Left forelimb (tissue), 1 donor: ENCODE measurements at places on chromosomes 2 and 18.

- no peak for DNase-seq
Measured at GRCh38 chr2:44286119-44286883, 11.0 kb downstream of the SLC3A1 start.

GRCh38 chr18:21763846-21764646 is 23.5 kb downstream of the MIB1 start:
- DNase-seq = no peak

DNA sequence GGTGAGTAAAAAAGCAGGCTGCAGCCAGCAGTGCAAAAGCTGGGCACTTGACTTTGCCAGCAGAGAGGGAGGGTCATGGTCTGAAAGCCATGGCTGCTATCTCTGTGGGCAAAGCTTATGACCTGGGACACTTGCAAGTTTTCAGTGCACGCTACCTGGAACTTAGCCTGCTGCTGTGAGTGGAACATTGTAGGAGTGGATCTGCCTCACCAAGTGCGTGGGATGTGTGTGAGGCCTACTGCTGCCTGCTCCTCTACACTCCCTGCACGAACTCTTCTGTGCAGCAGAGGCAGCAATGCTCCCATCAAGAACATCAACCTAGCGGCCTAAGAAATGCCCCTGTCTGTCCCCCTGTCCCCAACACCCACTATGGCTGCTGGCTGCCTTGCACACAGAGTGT is 344.1 kb upstream of the REG3G start:
- no peak for DNase-seq

DNA sequence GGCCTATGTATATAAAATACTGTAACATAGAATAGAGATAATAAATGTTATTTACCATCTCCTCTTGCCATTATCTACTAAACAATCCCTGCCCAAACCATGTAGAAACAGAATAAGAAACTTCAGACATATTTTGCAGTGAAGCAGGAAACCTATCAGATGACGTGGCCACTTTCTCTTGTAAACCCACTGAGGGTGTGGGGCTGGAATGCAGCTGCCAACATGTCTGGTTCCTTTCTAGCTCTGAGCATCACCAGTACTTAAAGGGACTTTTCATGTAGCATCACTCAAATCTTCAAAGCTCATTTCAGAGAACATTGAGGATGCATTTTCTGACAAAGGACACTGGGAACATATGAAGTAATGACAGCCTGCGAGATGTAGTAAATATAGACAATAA is 251.8 kb downstream of the LPIN1 start:
- no peak for DNase-seq

GRCh38 chr18:30763902-30764350 is 278.6 kb downstream of the DSC3 start:
- no peak for DNase-seq

- DNase-seq = peak; percentile 84
Measured at GRCh38 chr2:101473911-101474701, 806 bp downstream of the RFX8 start.

GRCh38 chr18:44895176-44895798 is 214.6 kb downstream of the SETBP1 start:
- DNase-seq = no peak

DNA sequence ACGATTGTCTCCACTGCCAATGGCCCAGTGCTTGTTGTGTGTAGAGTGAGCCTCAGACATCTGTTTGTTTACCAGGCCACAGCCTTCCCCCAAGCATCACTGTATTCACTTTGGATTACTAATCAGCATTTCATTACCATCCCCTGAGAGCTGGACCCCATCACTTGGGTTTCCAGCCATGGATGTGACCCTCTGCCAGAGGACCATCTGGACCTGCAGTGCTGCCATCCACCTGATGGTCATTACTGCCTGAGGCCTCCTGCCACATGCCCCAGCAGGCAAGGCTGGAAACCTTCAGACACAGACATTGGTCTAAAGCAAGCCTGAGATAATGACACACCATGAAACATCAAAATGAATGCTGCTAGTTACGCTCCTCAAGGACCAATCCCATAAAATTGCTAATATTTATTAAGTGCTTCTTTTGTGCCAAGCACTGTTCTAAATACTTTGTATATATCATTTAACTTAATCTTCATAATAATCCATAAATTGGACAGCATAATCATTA is 2096.3 kb upstream of the CELF4 start:
- DNase-seq = no peak

DNA sequence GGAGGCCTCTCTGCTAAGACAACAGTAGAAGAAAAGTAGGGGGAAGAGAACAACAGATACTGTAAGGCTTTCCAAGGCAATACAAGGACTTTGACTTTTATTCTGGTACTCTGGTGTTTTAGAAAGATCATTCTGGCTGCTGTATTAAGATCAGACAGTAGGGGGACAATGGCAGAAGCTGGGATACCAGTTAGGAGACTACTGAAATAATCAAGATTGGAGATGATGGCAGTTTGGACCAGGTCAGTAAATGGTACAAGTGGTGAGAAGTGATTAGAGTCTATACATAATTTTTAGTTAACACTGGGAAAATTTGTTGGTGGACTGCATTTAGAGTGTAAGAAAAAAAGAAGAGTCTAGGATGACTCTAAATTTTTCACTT is 139.7 kb downstream of the ROCK1 start:
- no peak for DNase-seq

DNA sequence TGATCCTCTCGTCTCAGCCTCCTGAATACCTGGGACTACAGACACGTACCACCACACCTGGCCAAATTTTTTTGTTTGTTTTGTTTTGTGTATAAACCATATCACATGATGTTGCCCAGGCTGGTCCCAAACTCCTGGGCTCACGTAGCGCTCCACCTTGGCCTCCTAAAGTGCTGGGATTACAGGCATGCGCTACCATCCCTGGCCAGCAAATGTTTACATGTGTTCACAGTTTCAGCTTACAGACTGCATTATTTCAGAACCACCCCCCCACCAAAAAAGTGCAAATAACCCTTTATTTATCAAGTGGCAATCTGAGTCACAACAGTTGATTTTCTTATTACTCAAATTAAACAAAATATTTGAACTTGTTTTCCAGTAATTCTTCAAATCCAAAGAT is 54.3 kb downstream of the ABCA12 start:
- no peak for DNase-seq

DNA sequence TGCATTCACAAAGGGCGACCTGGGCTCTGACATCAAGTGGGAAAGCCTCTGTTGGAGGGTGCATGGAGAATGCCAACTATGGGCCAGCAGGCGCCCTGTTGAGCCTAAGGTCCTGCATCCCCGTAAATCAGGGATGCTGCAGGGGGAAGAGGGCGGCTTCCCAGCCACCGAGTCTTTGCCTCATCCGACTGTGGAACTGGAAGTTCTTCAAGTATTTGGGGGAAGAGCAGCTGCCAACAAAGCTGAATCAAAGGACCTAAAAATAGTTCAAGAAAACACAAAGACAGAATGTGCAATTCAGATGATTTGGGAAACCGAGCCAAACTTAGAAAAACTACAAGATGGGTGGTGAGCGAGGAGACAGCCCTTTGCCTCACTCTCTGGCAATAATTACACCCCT is 281.1 kb upstream of the MGAT5 start:
- DNase-seq = no peak

DNA sequence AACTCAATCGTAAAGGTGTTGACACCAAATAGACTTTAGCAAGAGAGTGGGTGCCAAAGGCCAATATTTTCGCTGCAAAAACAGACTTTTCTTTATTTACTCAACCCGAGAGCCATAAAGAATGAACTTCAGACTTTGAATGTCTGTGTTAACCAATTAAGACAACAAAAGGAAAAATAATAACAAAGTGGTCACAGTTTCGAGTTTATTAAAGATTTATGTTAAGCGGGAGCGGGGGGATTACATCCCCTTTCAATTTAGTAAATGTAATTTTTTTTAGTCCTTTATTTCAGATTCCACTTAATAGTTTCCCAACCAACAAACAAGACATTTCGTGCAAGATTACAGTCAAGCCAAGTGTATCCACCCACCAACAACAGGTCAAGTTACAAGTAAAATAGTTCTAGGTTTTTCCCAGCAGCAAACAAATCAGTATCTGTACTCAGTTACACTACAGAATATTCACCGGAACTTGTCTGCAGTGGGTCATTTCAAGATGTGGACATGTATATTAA is 9.0 kb downstream of the CDH2 start:
- DNase-seq = no peak

GRCh38 chr18:46040033-46040746 is 31.9 kb downstream of the PSTPIP2 start:
- no peak for DNase-seq

GRCh38 chr18:79299711-79300110 is 96.0 kb upstream of the NFATC1 start:
- no peak for DNase-seq

DNA sequence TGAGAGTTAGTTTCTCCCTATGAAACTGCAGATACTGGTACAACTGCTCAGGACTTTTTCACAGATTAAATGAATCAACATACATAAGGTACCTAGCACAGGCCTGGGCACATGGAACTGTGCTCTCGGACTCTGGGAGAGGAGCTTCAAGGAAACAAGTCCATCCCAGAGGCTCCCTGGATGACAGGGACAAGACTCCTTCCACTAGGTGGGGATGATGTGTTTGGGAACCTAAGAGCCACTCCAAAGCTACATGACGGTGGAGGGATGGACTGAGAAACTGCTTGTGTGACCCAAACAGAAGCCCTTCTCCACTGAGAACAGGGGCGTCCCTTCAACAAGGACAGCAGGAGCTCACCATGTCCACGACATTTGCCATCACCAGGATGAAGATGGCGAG is 37.1 kb downstream of the CENPO start:
- DNase-seq = peak; percentile 62

DNA sequence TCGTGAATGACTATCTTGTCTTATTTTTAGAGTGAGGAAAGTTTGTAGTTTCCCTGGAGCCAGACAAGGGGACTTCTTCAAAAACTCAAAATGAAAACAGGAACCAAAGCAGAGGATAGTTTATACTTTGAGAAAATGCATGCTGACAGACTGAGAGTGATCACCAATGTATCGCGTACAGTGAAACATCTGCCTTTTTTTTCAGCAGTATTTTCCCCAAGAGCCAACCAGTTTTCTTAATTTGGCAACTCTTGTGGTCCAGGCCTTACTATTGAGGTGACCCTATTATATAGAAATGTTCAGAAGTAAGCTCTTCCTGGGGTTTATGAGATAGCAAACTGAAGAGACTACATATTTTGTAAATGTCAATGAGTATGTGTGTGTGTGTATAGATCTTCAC is 153.7 kb upstream of the VRK2 start:
- no peak for DNase-seq

DNA sequence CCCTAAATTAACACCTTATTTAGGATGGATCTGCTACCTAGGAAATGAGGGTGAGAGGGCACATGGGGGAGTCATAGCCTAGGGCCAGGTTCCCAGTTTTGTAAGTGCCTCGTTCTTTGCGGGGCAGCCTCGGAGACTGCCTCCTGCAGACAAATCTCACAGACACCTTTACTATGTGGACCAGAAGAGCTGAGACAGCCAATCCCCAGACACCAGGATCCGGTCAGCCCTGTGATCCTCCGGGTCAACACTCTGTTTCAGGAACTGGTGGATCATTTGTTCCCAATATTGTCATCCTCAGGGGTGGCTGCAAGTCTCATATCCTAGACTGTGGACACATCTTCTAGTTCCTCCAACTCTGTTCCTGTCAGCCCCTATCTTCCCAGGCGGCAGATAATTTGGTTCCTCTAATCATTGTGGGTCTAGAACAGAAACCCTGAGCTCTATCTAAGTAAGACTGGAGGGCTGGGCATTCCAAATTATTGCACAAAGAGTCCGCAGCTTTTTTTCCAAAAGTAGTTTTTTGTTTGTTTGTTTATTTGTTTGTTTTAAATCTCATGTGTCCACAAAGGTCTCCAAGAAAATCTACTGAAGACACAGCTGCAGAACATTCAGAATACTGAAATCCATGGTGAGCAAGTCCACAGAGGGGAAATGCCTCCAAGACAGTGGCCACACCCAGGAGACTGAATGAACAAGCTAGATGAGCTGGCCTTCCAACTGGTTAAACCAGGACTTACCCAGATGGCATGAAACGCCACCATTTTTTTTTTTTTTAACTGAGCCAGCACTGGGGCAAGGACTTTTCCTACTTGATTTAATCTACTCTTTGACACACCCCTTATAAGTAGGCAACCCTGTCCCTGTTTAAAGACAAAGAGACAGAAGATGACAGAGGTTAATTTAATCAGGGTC is 6.2 kb upstream of the GDF7 start:
- no peak for DNase-seq

GRCh38 chr18:74796841-74797576 is 199.3 kb downstream of the ZNF407 start:
- DNase-seq = no peak

- no peak for DNase-seq
Measured at GRCh38 chr2:165203689-165204559, at the start of gene SCN3A. Gene SCN3A, minus strand, starts transcription at chr2:165204050. Its CDS starts 27,656 bp downstream, at chr2:165176394.

DNA sequence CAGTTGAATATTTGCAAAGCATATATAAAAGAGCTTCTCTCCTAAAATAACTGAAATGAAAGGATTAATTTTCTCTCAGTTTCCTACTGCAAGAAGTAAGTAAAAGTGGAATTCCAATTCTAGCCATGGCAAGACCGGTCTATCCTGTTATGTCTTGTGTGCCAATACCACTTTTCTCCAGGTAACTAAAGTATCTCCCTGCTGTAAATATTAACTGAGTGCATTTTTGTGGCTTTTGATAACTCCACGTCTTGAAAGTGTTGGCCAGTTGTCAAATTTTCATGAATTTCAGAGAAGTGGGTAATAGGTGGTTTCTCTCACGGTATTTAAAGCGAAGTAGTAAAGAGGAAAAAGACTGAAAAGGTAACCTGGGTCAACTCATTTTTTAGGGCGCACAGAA is 225.9 kb downstream of the NEDD4L start:
- no peak for DNase-seq

DNA sequence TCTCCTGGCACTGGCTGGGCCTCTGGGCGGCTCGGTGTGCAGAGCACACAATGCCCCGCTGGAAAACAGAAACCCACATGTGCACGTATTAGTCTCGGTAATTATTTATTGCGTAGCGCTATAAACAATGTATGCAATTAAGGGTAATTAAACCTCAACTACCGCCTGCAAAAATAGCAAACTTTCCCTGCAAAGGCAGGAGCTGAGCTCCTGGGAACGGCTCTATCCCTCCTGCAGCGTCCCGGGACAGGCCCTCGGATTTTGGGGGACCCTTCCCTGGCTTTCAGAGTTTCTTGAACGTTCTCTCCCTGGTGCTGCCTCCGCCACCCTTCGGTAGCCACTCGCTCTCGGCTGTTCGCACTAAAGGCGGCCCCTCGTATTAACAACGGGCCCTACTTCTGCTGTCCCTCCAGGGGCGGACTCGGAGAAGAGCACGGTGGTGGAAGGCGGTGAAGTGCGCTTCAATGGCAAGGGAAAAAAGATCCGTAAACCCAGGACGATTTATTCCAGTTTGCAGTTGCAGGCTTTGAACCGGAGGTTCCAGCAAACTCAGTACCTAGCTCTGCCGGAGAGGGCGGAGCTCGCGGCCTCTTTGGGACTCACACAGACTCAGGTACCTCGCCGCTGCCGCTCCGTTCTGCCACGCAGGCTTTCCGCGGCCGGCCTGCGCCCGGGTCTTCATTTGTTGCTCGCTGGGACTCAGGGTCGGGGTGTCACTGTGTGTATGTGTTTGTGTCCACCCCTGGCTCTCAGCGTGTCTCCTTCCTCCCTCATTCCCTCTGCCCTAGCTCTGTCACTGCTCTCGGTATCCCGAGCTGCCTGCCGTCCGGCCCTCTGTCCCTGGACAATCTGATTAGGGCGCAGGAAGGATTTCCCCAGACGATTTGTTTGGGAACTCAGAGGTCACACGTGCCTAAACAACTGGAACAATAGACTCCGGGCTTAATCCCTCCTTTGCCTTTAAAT is 1.2 kb downstream of the DLX1 start:
- peak; percentile 70 for DNase-seq
